ENCODE measurements at places on chromosomes 3 and 15.

DNA sequence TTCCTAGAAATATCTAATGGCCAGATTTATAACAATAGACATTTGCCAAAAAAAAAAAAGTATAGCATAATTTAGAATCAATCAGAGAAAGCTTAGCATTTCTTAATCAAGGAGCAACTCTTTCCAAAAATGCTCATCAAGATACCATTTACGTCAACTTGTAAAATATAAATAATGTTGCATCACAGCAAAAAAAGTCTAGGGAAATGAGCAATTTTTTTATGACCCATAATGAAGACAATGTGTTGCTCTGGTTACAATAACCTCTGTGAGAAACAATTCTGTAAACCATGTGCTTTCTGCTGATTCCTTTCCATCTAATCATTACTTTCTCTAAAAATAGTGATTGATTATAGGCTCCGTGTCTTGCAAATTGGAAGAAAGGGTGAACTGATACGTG is 36.3 kb downstream of the KBTBD8 start:
- DNase-seq, result no peak

DNA sequence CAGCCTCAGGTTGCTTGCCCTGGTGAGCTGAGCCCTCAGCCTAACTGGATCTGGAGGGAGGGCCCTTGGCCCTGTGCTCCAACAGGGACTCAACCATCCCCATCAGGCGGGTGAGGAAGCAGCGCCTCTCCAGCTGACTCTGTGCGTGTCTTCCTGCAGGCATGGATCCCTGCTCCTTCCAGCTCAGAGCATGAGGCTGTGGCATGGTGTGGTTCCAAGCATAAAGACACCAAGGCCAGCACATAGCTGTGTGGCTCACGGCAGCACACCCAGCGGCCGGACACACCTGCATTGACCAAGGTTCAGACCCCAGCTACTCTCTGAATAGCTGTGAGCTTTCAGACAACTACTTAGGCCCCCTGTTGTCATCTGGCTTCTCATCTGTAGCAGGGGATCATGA is 131.0 kb upstream of the PLXNA1 start:
- DNase-seq, result no peak

GRCh38 chr3:64311424-64312061 is 86.3 kb upstream of the PRICKLE2 start:
- DNase-seq, result no peak

DNA sequence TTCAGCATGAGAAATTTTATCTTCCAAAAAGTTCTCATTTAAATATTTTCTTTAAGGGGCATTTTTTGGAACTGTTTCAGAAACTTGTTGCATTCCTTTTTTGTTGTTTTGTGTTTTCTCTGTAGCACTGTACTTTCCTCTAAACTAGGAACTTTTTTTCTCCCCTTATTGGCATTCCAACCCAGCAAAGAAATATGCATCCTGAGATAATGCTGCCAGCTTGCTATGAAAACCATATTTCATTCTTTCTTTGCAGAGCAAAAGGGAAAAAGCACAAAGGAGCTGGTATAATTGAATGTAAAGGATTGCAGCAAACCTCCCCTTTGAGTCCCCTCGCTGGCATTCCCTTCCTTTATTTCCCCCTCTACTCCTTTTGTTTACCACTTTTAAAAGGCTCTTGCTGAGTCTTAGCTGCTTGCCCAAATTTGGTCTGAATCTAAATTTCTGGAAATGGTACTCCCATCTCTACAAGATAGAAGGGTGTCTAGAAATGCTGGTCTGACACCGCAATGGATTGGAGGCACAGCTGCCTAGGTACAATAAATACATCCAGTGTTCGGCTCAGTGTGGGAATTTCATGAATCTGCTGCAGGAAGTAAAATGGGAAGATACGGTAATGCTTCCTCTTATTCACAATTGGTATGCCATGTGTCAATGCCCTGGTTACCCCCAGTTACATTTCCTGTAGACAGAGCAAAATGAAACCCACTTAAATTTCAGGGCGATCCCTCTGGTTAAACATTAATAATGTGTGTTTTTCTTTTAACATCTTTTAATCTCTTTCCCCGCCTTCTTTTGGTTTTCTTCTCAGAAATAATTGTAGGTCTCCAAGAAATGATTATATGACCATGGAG is 156.6 kb downstream of the MEIS2 start:
- DNase-seq, result no peak

- no peak for DNase-seq
These were observed 36.2 kb downstream of the AP4E1 start for GRCh38 chr15:50944672-50945071.

GRCh38 chr15:51460796-51461195 is 119.3 kb downstream of the GLDN start:
- no peak for DNase-seq

DNA sequence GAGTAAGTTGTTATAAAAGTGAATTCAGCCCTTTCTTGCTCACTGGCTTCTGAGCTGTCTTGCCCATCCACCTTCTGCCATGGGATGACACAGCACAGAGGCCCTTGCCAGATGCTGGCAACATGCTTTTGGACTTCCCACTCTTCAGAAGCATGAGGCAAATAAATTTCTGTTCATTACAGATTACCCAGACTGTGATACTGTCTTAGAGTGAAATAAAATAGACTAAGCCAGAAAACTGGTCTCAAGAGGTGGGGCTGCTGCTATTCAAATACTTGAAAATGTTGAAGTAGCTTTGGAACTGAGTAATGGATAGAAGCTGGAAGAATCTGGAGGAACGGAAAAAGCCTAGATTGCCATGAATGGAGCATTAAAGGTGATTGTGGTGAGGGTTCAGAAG is 170.4 kb downstream of the ZMAT3 start:
- DNase-seq, result no peak

- no peak for DNase-seq
These were observed at the start of gene HRG for GRCh38 chr3:186665625-186666188. HRG (plus strand) TSS chr3:186666014; CDS start chr3:186666032, 18 bp downstream.

- no peak for DNase-seq
These were observed 131.7 kb downstream of the ATP8B4 start for GRCh38 chr15:49987198-49987785.

GRCh38 chr15:100635406-100636071 is 33.1 kb downstream of the ASB7 start:
- no peak for DNase-seq

DNA sequence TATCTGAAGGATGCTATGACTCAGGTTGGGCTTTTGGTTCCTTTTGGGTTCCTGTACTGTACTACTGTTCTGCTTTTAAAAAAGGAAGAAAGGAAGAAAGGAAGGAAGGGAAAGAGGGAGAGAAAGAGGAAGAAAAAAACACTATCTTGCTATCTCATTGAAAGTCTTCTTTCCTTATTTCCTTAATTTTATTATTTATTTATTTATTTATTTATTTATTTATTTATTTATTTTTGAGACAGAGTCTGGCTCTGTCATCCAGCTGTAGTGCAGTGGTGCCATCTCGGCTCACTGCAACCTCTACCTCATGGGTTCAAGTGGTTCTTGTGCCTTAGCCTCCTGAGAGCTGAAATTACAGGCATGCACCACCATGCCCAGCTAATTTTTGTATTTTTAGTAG is 198.9 kb upstream of the SOX2 start:
- DNase-seq, result no peak

DNA sequence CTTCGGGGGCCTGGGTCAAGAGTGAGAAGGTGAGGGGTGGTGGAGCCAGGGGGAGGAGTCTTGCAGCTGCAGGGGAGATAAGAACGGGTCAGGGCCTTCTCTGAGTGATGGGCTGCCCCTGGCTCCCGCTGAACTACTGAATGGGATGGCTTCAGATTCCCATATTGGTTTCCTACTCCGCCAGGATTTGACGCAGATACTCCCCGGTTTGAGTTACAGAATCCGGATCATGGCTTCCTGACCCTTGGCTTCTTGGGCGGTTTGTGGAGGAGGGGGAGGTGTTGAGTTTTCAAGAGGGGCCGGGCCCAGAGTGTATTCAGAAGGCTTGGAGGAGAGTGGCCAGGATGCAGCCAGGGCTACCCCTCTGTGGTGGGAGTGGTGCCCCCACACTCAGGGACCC is 119.9 kb upstream of the ATP2B2 start:
- DNase-seq, result no peak

- no peak for DNase-seq
These were observed 876.6 kb downstream of the TUSC7 start for GRCh38 chr3:117586161-117586560.

GRCh38 chr3:125331243-125331642 is 43.9 kb downstream of the ZNF148 start:
- DNase-seq, result no peak

GRCh38 chr3:62665627-62666437 is 209.4 kb downstream of the CADPS start:
- DNase-seq, result peak; percentile 91

- DNase-seq, result no peak
These were observed 556.0 kb downstream of the OTOL1 start for GRCh38 chr3:162052636-162053035.

DNA sequence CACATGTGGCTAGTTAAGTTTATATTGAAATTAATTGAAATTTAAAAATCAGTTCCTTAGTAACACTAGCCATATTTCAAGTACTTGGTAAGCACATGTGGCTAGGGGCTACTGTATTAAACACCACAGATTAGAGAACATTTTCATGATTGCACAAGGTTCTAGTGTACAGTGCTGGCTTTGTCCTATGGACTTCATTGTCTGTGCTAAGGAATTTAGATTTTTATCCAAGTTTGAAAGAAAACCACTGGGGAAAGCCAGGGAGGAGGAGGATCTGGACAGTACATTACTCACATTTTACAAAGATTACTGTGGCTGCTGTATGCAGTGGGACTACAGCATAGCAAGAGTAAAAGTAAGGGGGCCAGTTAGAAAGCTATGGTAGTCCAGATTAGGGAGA is 13.9 kb downstream of the STAC start:
- no peak for DNase-seq

DNA sequence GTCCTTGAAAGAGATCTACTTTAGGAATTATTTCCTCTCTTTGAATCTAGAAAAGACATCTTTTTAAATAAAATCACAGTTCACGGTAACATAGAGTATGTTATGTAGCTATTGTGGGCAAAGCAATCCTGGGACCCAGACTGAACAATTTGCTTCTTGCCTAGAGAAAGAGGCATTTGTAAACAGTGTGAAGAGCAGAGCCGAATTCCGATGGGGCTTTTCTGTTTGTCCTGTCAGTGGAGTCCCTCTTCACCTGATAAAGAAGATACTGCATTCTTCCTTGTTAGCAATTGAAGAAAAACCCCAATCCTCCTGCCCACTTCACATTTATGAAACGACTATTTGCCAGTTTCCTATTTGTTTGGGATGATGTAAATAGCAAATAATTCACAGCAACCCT is 462.9 kb downstream of the WDR72 start:
- DNase-seq, result no peak

- DNase-seq, result no peak
These were observed 12.6 kb downstream of the IL12A start for GRCh38 chr3:160001148-160001760.

DNA sequence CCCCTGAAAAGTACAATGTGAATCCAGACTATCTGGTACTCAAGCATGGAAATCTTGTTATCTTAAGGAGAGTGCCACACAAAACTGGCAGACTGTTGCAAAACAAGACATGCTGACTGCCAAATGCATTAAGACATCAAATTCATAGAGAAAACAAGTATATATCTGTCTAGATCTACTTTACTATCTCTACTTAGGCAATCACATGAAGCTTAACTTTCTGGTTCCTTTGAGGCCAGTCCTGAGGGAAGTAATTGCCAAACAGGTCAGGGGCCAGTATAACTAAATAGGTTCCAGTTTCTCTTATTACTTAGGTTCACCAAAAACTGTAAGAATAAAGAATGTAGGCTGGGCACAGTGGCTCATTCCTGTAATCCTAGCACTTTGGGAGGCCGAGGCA is 15.9 kb upstream of the SLC4A7 start:
- no peak for DNase-seq

Data from glutamatergic neuron (in vitro differentiated cells).